ENCODE measurements at places on chromosomes 11 and 22. TPM values are rescaled to one million over a fixed set of nuclear protein-coding genes. Genes with fewer than 3 reads are reported as not detected.

DNA sequence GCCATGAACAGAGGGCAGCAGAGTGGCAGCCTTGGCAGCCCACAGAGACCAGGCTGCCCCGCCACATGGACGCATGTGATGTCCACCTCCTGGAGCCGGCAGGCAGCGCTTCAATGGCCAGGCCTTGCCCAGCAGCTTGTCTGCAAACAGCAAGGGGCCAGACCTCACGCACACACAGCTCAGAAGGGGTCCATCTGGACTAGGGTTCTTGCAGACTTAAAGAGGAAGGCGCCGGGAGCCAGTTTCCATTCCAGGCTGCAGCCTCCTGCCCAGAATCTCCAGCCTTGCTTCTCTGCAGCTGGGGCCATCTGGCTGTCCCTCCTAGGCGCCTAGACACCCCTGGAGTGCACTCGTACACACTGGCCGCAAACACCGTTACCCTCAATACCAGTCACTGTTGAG is 91.9 kb upstream of the TMEM45B start:
- DNase-seq = no peak

Gene NXPE1
- not detected for total RNA-seq

DNA sequence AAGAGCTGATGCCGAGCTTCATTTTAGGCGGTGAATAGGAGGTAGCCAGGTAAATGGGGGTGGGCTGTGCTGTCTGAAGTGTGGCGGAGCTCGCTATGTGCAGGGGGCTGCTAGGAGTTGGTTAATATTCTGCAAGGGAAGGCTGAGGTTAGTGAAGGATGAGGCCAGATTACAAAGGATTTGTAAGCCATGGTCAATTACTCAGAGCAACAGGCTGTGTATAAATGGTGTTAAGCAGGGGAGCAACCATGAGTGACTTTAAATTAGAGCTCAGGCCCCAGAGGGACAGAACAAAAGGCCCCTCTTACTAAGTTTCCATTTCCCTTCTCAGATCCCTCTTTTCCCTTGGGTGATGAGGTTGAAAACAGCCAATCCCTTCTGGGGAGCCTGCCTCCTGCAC is 7.3 kb upstream of the MCAM start:
- no peak for DNase-seq

Gene DDI1
- not detected for total RNA-seq

DNA sequence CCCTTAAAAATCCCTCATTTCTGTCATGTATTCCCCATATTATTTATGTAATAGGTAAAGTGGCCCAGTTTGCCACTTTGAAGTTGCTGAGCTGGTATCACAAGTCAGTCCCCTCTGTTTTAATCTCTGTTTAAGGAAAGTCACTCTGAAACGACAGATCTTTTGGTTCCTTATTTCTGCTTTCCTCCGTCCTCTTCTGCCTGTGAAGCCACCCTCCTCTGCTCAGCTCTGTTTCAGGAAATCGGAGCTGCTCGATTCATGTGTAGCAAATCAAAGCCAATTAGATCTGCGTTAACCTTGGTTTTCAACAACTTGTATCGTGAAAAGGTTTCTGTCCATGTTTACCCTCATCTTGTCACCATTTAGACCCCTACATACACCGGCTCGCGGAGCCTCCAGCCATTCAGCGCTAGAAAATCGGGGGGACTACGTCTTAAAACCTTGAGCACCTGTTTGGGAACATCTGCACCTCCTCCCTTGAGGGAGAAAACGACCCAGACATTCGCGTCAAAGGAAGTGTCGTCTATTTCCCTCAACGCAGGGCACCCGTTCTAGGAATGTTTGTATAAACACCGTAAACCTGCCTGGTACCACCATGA is 576 bp upstream of the SC5D start:
- DNase-seq = no peak

DNA sequence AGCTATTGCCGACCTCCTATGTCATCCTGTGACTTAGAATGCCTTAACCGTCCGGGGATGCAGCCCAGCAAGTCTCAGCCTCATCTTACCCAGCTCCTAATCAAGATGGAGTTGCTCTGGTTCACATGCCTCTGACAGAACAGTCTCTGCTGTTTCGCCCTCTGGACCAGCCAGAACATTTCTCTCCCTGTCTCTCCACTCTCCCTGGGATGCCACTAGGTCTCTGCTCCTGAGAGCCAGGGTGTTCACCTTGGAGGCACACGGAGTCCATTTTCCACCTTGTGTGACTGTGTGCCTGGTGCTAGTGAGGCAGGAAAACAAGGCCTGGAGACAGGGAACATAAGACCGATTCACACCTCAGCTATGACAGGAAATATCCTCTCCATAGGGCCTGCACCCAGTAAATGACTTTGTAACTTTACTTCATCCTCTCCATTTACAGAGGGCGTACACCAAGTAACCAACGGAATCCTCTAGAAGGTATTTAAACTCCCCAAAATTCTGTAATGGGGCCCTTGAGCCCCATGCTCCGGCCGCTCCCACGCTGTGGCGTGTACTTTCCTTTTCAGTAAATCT is 16.8 kb upstream of the B4GALNT4 start:
- DNase-seq = no peak

- DNase-seq = no peak
Measured at GRCh38 chr11:67795746-67796145, 121.3 kb upstream of the ALDH3B2 start.

- DNase-seq = peak; percentile 4
Measured at GRCh38 chr11:24163146-24163545, 333.7 kb upstream of the LUZP2 start.

Data from kidney epithelial cell (primary cell).